ENCODE measurements at places on chromosomes 7 and 10.

DNA sequence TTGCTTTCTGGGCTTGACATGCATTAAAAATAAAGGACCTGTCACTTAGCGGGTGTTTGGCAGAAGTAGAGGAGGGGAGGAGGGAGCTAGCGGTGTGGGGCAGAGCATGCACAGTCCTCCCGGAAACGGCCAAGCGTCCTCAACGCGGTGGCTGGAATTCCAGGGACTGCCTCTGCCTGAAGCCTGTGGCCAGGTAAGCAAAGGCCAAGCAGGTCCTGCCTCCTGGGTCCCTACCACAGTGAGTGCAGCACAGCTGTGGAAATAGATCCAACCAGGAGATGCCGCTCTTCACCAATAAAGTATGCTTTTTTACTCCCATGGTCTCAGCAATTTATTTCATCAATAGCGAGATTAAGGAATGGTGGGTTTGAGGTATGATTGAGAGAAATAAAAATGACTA lies 323.4 kb downstream of the WDR37 start:
- no peak for ATAC-seq

DNA sequence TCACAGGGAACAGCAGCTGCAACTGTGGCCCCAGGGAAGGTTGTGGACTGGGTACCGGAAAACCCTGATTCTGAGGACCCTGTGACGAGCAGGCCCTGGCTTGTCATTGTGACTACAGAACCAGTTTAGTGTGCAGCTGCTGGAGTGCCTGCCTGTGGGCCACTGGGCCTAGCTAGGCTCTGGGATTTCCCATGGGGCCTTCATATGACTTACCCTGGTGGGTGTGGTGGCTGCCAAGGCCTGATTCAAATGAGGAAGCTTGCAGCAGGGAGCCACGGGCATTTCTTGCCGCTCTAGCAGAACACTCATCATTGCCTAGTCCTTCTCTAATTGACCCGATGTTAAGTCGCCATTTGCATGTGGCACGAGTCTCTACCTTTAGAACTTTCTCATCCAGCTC lies 14.7 kb upstream of the CAMK2G start:
- ATAC-seq: no peak

DNA sequence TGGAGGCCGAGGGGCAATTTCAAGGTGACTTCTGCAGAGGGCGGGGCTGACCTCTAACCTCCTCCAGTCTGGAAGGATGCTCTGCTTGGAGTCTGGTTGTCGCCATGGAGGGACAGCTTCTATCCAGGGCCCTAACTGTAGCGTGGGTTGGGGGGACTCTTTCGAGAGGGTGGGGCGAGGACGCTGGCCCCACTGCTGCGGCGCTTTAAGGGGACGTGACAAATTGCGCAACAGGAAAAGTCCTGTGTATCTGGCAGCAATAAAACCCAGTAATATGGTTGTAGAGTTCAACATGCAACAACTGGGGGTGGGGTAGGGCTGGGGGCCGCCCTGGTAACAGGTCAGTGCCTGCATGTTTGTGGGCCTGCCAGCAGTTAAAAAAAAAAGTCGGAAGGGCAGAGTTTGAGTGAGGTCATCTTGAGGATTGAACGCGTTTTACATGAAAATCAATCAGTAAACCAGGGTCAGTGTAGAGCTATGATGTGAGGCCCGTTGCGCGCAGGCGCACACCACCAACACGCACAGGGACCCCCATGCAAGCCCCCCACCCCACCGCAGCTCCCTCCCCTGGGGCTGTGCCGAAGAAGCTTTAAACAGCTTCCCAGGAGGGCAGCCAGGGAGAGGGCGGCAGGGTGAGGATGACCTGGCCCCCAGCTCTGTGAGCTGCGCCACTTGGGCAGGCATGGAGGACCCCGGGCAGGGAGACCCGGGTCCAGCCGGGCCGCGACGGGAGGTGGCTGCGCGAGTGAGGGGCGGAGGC lies 4.3 kb downstream of the SHH start:
- ATAC-seq: no peak

GRCh38 chr10:4448030-4448429 lies 378.0 kb upstream of the AKR1E2 start:
- no peak for ATAC-seq

DNA sequence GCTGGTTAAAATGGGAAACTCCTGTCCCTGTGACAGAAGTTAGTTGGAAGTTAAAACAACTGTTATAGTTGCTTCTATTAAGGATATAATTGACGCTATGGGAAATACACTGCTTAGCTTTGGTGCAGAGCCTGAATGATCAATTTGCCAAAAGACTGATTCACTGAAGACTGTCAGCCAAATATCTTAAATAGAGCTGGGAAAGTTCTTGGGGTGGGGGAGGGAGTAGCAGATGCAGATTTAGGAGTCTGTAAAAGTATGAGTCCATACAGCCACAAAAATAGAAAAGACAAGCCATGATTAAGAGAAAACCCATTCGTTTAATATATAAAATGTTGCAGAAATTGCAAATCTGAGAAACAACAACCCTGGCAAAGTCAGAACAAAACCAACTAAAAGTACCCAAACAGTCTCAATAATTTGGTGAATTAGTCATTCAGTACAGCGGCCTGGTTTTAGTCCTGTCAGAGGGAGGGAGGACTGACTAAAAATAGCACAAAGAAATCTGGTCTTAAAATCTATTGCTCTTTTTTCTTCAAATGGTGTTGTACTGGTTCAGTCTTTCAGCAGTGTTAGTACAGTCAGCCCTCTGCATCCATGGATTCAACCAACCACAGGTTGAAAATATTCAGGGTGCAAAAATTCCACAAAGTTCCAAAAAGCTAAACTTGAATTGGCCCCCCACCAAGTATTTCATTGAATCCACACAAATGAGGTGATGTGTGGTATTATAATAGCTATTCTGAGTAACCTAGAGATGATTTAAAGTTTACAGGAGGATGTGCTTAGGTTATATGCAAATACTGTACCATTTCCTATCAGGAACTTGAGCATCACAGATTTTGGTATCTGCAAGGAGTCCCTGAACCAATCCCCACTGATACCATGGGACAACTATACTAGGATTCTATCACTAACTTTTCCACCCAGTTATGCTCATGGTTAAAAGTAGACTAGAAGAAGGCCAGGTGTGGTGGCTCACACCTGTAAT lies 30.0 kb downstream of the STK17A start:
- peak; percentile 64 for ATAC-seq

DNA sequence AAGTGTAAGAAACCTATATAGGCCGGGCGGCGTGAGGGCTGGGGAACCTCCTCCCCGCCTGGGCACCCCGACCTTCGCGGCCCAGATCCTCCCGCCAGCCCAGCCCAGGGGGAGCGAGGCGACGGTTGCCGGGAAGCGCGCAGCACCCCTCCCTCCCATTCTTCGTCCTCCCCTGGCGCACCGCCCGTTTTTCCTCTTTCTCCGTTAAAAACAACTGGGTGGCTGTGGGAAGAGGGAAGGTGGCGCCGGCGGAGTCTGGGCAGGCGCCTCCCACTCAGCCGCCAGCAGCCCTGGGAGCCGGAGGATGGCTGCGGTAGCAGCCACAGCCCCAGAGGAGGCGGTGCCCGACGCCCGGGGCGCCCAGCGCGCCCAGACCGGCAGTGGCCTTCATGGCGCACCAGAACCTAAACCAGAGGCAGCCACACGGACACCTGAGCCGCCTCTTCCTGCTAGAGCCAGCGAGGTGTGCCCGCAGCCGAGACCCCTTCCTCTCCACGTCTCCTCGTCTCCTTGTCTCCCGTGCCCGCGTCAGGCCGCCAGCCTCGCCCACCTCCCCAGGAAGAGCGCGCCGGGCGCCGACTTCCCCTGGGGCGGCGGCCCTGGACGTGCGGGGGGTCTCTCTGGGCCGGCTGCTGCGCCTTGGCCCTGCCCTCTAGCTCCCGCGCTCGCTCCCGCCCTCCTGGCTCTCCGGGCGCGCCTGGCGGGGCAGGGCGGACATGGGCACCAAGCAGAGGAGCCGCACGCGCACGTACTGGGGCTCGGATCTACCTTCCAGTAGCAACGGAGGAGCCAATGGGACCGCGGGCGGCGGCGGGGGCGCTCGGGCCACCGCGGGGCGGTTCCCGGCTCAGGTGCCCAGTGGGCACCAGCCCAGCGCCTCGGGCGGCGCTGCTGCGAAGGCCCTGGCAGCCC lies 32.8 kb upstream of the SFTPD start:
- ATAC-seq: peak; percentile 97

DNA sequence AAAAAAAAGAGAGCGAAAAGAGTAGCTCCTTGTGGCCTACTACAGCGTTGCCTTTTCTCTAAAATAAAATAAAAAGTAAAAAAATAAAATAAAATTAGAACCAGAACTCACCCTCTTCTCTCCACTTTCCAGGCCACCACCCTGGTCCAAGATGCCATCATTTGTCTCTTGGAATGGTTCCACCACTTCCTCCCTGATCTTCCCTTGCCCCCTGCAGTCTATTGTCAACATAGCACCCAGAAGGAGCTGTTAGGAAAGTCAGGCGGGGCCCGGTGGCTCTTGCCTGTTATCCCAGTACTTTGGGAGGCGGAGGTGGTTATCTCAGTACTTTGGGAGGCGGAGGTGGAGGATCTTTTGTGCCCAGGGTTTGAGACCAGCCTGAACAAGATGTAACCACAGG lies 7.6 kb upstream of the GRID2IP start:
- peak; percentile 94 for ATAC-seq

DNA sequence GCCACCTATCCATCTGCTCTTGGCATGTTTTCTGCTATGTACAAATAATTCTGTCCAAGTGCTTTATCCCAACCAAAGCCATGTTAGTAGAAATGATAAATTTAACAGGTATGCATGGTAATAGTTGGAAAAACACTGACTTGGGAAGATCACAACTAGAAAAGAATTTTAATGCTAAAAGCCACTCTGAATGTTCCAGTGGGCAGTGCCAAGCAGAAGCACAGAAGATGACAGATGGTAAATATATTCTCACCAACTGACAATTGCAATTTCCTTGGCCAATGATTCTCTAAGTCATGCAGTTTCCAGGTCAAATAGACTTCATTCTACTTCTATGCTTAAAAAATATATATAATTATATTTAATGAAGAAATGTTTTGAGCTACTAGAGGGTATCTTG lies 83.6 kb upstream of the SEMA3C start:
- ATAC-seq: no peak

GRCh38 chr7:143987513-143987912 lies 12.6 kb upstream of the OR6B1 start:
- ATAC-seq: peak; percentile 48

GRCh38 chr7:123004931-123005330 lies 9.4 kb upstream of the TAS2R16 start:
- no peak for ATAC-seq

DNA sequence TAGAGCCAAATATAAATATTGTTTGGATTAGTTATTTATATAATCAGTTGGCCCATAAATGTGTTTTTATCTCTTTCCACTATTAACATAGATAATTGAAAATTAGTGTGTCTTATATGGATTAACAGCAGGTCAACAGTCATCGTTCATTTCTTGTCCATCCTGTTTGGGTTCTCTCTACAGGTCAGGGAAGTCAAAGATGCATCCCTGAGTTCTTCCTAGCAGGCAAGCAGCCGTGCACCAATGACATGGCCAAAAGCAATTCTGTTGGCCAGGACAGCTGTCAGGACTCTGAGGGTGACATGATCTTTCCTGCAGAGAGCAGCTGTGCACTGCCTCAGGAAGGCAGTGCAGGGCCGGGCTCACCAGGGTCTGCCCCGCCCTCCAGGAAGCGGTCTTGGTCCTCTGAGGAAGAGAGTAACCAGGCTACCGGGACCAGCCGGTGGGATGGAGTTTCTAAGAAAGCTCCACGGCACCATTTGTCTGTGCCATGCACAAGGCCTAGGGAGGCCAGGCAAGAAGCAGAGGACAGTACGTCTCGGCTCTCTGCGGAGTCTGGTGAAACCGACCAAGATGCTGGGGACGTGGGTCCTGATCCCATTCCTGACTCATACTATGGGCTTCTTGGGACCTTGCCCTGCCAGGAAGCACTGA lies 15.9 kb downstream of the FBH1 start:
- ATAC-seq: no peak

DNA sequence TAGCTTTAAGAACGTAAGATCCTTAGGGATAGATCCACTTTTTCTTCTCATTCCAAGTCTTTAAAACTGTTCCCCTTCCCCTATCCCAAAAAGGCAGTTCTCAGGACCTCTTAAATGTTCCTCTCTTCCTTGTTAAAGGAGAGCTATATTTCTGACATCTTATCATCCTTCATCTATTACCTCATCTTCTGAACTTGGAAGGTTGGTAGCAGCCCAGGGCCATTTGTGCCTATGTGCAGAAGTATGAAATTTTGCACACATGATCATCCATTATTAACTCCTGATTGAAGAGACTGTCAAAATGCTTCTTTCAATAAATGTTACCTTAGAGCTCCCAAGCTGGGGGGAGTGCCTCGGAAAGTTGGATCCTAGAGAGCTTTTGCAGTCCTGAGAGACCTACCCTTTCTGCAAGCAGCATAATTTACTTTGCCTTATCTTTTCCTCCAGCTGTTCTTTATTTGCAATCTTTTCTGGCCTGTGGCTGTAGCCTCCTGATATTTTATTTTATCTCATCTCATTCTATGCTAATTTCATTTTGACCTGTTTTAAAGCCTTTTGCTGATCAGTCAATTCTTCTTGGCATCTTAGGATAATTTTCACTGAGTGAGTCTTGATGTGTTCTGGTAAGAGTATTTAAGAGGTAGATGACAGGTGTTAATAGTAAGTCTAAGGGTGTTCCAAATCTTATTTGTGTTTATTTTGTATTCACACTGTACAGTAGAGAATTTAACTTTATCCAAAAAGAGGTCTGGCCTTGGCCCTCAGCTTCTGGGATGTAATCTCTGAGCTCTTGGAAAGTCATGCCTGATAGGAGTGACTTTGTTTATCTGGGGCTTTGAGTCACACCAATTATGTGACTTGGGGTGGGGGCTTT lies 135.0 kb upstream of the PDLIM1 start:
- ATAC-seq: no peak

DNA sequence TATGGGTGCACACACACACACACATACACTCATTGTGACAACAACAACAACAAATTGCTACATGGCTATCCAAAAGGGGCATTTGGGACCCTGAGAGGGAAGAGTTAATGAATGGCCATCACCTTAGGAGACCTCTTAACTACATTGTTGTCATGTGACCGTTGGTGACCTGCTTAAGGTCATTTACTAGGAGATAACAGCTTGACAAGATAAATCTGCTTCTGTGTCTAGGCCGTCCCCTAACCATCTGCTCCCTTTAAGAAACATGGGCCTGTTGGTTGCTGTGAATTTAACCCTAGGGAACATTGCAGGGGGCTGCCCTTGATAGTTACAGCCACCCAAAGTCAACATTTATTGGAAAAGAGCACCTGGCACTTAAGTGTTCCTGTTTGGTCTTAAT lies 29.7 kb downstream of the C1QL3 start:
- ATAC-seq: no peak

Measured in SK-N-SH treated with all-trans-retinoic acid at 6 μM for 48 hours (cell line).